NCI-H187 treated with DMSO at 0.1 percent for 48 hours (cell line): ENCODE measurements at places on chromosomes 12 and 14.

DNA sequence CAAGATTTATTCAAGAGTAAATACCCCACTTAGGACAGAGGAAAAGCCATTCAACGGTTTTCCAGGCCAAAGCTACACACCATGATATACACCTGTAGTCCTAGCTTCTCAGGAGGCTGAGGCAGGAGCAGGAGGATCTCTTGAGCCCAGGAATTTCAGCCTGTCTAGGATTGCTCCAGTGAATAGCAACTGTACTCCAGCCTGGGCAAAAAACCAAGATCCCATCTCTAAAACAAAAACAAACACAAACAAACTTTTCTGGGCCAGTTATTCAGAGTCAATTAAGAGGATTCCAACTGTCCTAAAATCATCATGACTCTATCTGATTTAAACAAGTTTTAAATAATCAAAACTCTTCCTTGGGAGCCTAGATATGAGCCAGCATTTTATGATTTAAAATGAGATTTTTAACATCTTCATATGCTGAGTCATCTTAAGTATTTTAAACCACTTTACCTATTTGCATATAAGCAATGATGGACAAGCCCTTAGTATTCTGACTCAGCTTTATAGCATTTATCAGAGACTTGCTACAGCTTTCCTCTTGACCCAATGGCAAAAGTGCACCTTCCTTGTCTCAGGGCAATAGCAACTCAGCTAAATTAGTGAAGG is 77.1 kb downstream of the KCNMB4 start:
- no peak for DNase-seq

DNA sequence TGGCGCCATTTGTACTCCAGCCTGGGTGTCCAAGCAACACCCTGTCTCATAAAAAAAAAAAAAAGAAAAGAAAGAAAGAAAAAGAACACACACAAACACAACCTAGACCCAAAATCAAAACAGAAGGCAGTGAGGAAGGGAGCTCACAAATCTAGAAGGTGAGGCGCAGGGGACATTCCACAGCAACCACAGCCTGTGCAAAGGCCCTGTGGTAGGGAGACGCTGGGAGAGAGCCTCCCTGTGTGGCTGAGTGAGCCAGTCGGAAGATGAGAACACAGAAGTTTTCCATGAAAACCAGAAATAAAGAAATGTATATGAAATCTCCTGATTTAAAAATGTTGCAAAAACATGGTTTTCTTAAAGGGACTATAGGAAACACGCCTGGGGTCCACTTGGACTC is 44.6 kb downstream of the SCARB1 start:
- DNase-seq: no peak

- DNase-seq: no peak
Measured at GRCh38 chr12:45559537-45559936, 170.0 kb upstream of the ARID2 start.

- no peak for DNase-seq
Measured at GRCh38 chr14:22837114-22837749, 847 bp downstream of the MMP14 start.

DNA sequence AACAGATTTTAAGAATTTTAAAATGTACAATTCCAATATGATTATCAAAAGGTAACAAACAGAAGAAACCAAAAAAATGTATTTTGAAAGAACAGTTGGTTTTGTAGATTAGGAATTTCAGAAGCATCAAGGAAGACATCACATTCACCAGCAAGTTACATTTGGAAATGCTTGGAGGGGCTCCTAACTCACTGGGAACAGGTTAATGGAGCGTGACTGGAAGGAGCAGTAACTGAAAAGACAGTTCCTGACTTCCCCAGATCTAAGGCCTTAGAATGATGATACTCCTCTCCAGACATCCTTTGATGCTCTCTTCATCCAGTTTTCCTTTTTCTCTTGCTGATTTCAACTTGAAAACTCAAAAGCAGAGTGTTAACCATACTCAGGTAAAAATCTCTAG is 220.0 kb upstream of the EGLN3 start:
- no peak for DNase-seq

DNA sequence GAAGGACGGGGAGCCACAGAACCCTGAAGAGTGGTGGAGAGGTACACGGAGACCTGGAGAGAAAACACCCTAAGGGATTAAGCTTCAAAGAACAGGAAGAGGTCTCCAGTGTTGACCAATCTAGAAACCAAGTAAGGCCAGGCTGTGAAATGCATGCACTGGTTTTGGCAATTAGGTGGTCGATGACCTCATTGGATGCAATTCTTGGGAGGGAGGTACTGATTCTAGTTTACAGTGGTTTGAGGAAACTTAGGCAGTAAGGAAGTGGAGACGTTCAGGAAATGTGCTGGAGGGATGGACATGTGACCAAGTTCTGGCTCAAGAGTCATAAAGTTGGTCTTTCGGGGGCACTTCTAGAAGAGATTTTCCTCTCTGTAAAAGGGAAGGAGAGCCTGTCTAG is 91.3 kb upstream of the CEP83 start:
- DNase-seq: no peak

GRCh38 chr14:49769171-49769570 is 1.2 kb downstream of the KLHDC2 start:
- no peak for DNase-seq

GRCh38 chr12:66740732-66741131 is 61.9 kb upstream of the GRIP1 start:
- DNase-seq: no peak

GRCh38 chr12:52792185-52793029 is 3.5 kb downstream of the KRT3 start:
- no peak for DNase-seq

DNA sequence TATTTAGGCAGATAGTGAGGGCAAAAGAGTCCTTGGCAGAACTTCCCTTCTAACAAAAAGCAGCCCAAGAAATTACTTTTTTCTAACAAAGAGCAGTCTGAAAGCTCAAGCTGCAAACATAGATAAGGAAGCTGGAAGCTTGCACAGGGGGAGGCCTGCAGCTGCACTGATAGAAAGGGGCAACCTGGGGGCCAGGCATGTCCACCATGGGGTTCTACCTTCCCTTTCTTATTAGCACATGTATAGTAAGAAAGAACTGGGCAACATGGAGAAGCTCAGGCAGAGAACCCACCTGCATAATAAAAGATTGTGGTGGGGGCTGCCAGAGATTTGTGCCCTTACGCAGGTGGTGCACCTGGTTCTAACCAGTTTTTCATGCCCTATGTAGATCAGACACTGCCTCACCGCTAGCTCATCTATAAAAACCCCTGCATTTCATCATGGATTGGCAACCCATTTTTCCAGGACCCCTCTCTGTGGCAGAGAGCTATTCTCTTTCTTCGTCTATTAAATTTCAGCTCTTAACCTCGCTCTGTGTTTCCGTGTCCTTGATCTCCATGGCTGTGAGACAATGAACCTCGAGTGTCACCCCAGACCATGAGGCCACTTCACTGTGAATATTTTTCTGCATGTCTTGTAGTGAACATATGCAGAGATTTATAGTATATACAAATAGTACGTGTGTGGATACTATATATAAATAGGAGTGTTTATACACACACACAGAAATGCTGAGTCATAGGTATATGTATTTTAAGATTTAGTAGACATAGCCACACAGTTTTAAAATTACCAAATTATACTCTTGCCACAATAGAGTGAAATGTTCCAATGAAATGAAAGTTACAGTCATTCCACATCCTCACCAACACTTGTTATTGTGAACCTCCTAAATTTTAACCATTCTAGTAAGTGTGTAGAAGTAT is 53.0 kb downstream of the PEX5 start:
- DNase-seq: no peak

DNA sequence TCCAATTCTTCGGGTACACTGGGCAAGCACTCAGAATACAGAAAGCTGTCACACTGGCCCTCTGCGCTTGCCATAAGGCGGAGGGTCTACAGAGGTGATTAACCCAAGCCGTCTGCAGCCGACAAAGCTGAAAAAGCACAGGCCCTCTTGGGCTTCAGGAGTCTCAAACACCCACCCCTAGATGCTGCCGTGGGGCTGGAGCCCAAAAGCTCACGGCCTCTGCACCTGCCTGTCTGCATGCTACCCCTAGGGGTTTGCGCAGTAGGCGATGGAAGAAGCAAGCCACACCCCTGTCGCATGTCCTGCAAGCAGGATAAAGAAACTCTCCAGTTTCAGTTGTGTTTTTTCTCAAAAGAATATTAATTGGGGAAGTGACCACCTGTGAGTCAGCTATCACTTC is 118.8 kb upstream of the PLEKHA5 start:
- no peak for DNase-seq

DNA sequence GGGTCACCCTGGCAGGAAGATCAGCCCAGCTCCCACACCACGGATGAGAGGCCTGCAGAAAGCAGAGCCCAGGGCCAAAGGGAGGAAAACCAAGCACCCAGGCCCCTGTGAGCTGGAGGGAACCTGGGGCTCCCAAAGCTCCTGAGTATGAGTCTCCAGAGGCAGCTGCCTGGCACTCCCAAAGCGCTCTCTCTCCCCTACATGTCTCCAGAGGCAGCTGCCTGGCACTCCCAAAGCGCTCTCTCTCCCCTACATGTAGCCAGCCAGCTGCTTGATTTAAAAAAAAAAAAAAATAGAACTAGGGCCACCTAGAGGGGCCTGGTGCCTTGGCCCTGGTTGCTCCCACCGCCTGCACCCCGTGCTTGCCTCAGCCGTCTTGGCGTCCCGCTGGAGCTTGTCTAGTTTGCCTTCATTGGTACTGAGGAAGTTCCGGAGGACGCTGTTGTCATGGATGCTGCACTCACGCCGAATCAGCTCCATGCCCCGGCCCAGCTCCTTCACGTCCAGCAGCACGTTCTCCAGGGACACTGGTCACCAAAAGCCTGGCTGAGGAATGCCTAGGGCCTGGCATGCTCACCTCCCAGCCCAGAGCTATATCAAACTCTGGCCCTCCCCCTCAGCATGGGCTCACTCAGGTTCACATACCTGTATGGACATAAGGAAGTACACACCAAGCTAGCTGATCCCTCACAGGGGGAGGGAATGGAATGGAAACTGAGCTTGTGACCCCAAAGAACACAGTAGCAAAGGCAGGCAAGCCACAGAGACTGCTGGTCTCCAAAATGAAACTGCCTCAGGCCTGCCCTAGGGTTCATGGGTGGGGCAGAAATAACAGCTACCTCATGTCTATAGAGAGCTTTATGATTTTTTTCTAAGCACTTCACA is 24.7 kb downstream of the PRPF40B start:
- DNase-seq: no peak

DNA sequence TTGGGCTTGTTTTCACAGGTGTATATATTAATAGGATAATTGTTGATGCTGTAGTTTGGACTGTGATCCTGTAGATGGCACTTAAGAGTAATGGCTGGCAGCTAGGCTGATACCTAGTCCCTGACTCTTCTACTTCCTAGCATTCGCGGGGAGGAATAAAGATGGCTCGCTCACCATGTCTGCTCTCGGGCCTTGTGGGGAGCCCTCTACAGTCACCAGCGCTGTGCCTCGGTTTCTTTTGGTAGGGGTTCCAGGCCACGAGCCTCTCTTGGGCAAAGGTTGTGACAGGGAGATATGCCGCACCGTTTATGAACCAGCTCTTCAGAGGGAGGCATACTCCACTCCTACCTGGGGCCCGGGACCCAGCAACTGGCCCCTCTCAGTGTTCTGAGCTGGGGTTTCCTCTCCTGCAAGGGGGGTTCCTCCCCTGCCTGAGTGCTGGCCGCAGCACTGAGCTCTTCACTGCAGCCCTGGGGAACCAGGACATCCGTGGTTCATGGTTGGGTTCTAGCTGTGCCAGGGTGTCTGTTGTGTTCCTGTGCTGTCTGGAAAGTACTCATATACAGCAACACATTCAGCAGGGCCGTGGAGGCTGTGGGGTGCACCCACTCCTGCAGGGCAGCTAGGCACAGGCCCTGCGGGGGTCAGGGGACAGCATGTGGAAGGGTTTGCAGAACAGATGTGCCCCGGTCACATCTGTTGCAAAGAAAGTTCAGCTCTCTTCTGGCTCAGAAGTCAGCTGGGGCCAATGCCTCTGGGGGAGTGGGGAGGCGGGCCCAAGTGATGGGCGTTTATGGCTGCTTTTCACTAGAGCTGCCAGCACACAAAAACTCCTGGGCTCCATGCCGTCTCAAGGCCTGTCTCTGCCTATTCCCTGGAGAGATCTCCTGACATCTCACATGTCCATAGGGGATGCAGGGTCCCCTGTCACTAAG is 147.9 kb downstream of the PPFIA2 start:
- DNase-seq: no peak

GRCh38 chr12:57604454-57604991 is at the start of gene DTX3:
Gene DTX3 (plus strand): TSS chr12:57604824. CDS start chr12:57606518, 1,694 bp downstream.
- DNase-seq: no peak

GRCh38 chr12:6375269-6376078 is at the start of gene SCNN1A:
Gene SCNN1A (minus strand): TSS chr12:6375563. CDS start chr12:6374783, 780 bp downstream.
- peak; percentile 41 for DNase-seq

GRCh38 chr14:24430682-24431568 is 1.2 kb downstream of the KHNYN start:
- DNase-seq: no peak

- no peak for DNase-seq
Measured at GRCh38 chr12:66746489-66747201, 67.8 kb upstream of the GRIP1 start.

DNA sequence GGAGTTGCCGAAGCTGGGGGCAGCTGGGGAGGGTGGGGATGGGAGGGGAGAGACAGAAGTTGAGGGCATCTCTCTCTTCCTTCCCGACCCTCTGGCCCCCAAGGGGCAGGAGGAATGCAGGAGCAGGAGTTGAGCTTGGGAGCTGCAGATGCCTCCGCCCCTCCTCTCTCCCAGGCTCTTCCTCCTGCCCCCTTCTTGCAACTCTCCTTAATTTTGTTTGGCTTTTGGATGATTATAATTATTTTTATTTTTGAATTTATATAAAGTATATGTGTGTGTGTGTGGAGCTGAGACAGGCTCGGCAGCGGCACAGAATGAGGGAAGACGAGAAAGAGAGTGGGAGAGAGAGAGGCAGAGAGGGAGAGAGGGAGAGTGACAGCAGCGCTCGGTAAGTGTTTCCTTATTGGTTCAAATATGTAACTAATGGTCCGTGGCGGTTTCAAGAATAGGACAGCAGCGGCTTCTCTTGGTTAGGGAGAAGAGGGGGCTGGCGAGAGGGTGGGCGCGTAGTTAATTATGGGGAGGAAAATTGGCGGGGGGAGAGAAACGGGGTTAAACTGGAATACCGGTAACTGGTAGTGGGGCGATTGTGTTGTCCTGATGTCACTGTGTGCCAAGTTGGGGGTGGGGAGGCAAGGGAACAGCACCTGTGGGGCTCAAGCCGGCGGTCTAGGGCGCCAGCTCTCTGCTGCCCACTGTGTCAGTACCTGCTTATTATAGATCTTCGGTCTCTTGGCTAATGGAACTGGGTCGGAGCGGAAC is 8.4 kb downstream of the HOXC8 start:
- peak; percentile 68 for DNase-seq

GRCh38 chr14:66072190-66073084 is 413.7 kb upstream of the CCDC196 start:
- DNase-seq: no peak

GRCh38 chr12:48965298-48965838 is 6.2 kb downstream of the WNT10B start:
- DNase-seq: no peak

- DNase-seq: no peak
Measured at GRCh38 chr12:40263616-40264409, 39.0 kb downstream of the LRRK2 start.

- DNase-seq: no peak
Measured at GRCh38 chr14:105168093-105168420, 519 bp downstream of the JAG2 start.

GRCh38 chr12:11510671-11511070 is 115.3 kb upstream of the PRB2 start:
- DNase-seq: no peak
